ENCODE measurements at places on chromosomes 16 and 17. TPM values are rescaled to one million over a fixed set of nuclear protein-coding genes. Genes with fewer than 3 reads are reported as not detected.

Gene CD300A
- total RNA-seq, result 2.0 TPM

Gene METTL26
- total RNA-seq, result 121 TPM

Gene NGFR
- 11.3 TPM for total RNA-seq

Gene CD300E
- not detected for total RNA-seq

Gene KRTAP9-3
- not detected for total RNA-seq

Gene FUS
- 679 TPM for total RNA-seq

Gene CNTNAP1
- 12.7 TPM for total RNA-seq

Gene PNMT
- total RNA-seq, result 2.4 TPM

GRCh38 chr16:68884401-68884800, 41.1 kb downstream of the TANGO6 start:
- no peak for DNase-seq
- no peak overlapping the region for H3K4me3 ChIP-seq
- H3K27ac ChIP-seq, result no peak overlapping the region
- H3K4me1 ChIP-seq, result peaks cover 10% of the 10 kb centered on the region

- no peaks in the 10 kb centered on the region for H3K4me1 ChIP-seq
- no peak for DNase-seq
- no peak overlapping the region for H3K27ac ChIP-seq
These were observed 35.4 kb upstream of the GAN start for GRCh38 chr16:81279392-81279791.

- H3K4me1 ChIP-seq, result peaks cover 3% of the 10 kb centered on the region
- 0 out of 2 replicates have a peak, but pooled peaks cover 3% of the 10 kb centered on the region for H3K27me3 ChIP-seq
- H3K36me3 ChIP-seq, result no peaks in the 10 kb centered on the region
- no peak overlapping the region for H3K4me3 ChIP-seq
These were observed 6.9 kb upstream of the SLC13A2 start for GRCh38 chr17:28466521-28467048.

GRCh38 chr16:35506898-35507194, 2047.4 kb downstream of the TP53TG3F start:
- peaks cover 71% of the 10 kb centered on the region for H3K36me3 ChIP-seq
- H3K4me1 ChIP-seq, result no peaks in the 10 kb centered on the region
- H3K27ac ChIP-seq, result no peak overlapping the region

GRCh38 chr17:10920558-10921108, 82.7 kb upstream of the PIRT start:
- DNase-seq, result no peak
- H3K36me3 ChIP-seq, result peaks cover 58% of the 10 kb centered on the region
- no peak overlapping the region for H3K4me3 ChIP-seq
- no peaks in the 10 kb centered on the region for H3K4me1 ChIP-seq
- peaks cover 6% of the 10 kb centered on the region for H3K27me3 ChIP-seq

GRCh38 chr16:3935921-3936320, 55.4 kb upstream of the CREBBP start:
- no peak for DNase-seq
- peaks cover 5% of the 10 kb centered on the region for H3K4me1 ChIP-seq

DNA sequence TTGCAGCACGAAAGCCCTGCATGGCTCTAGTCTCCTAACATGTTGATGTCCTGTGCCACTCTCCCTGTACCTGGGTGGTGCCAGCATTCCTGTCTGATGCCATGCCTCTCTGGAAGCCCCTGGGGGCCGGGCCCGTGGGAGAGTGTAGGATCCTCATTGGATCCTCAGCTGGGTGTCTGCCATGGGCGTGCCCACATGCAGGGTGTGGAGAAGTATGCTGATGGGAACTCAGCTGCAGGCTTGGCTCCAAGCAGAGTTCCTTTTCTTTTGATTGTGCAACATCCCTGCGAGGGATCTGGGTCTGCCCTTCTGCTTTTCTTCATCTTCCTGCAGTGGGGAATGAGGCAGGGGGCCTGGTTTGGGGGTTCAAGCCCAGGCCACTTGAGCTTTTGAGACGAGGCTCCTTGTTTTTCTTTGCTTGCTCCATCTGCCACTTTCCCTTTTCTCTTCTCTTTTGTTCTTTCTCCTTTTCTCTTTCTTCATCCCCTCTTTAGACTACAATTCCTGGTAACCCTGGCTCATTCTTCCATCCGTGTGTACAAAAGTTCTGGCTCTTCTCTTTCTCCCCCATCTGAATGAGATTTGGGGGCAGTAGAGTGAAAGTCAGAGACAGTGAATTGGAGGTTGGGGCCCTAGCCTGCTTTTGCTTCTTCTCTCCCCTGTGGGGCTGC, 32.9 kb downstream of the KSR1 start:
- H3K36me3 ChIP-seq, result peaks cover 16% of the 10 kb centered on the region
- H3K27ac ChIP-seq, result peak overlapping the region; percentile 28
- H3K27me3 ChIP-seq, result no peaks in the 10 kb centered on the region
- no peak overlapping the region for H3K4me3 ChIP-seq
- no peak for DNase-seq
- peaks cover 63% of the 10 kb centered on the region for H3K4me1 ChIP-seq

DNA sequence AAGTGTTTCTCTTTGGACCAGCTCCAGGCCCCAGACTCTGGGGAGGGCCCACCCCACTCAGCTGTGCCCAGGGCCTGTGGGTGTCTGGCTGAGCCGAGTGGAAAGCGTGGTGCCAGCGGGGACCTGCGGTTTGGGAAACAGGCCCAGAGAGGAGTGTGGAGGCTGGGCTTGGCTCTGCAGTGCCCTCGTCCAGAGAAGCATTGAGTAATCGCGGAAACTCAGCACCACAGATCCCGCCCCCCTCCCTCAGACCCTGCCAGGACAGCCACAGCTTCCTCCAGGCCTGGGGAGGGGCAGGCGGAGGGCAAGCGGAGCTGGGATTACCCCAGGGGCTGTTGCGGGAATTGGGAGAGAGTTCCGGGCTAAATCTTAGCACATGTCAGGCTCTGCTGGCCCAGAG, 14.6 kb upstream of the PITPNA start:
- no peaks in the 10 kb centered on the region for H3K36me3 ChIP-seq
- peak overlapping the region; percentile 83 for H3K27ac ChIP-seq
- H3K4me1 ChIP-seq, result peaks cover 29% of the 10 kb centered on the region
- H3K27me3 ChIP-seq, result no peaks in the 10 kb centered on the region
- DNase-seq, result no peak

DNA sequence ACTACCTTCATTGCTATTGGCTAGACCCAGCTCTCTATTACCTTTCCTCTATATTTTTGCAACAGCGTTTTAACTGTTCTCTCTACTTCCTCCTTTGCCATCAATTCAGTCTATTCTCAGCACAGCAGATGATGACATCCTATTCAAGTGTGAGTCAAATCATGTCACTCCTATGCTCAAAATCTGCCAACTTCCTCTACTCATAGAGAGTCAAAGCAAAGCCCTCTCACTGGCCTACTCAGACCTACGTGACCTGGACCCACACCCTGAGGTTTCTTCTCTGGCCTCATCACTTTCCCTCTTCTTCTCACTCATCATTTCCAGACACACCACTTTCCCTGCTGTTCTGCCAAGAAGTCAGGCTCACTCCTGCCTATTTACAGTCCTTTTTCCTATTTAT, 289.0 kb upstream of the AXIN2 start:
- DNase-seq, result no peak
- H3K27ac ChIP-seq, result no peak overlapping the region
- peaks cover 10% of the 10 kb centered on the region for H3K4me1 ChIP-seq
- H3K4me3 ChIP-seq, result no peak overlapping the region
- no peaks in the 10 kb centered on the region for H3K36me3 ChIP-seq

- DNase-seq, result no peak
- H3K27me3 ChIP-seq, result no peaks in the 10 kb centered on the region
- H3K36me3 ChIP-seq, result no peaks in the 10 kb centered on the region
These were observed 44.3 kb downstream of the RGS9 start for GRCh38 chr17:65181237-65182061.

- no peaks in the 10 kb centered on the region for H3K4me1 ChIP-seq
- no peak overlapping the region for H3K4me3 ChIP-seq
- DNase-seq, result no peak
- no peak overlapping the region for H3K27ac ChIP-seq
- H3K36me3 ChIP-seq, result peaks cover 9% of the 10 kb centered on the region
- H3K27me3 ChIP-seq, result peaks cover 7% of the 10 kb centered on the region
These were observed 45.4 kb downstream of the HNF1B start for GRCh38 chr17:37699285-37699973.

DNA sequence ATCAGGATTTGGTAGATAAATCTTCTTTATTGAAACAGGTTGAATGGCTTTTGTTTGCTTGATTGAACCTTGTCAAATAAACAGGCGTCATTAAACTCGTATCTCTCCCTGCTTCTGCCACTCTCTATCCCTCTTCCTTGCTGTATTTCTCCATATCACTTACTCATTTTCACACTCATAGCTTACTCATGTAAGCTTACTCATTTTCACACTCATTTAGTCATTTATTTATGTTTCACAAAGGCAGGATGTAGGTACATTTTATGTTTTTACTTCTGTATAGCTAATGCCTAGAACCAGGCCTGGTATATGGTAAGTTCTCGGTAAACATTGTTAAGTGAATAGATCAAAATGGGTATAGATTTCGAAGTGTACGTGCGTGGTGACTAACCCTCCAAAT, 450.0 kb downstream of the PMP22 start:
- H3K27me3 ChIP-seq, result no peaks in the 10 kb centered on the region
- peaks cover 20% of the 10 kb centered on the region for H3K4me1 ChIP-seq
- no peak overlapping the region for H3K27ac ChIP-seq
- no peaks in the 10 kb centered on the region for H3K36me3 ChIP-seq
- no peak for DNase-seq

DNA sequence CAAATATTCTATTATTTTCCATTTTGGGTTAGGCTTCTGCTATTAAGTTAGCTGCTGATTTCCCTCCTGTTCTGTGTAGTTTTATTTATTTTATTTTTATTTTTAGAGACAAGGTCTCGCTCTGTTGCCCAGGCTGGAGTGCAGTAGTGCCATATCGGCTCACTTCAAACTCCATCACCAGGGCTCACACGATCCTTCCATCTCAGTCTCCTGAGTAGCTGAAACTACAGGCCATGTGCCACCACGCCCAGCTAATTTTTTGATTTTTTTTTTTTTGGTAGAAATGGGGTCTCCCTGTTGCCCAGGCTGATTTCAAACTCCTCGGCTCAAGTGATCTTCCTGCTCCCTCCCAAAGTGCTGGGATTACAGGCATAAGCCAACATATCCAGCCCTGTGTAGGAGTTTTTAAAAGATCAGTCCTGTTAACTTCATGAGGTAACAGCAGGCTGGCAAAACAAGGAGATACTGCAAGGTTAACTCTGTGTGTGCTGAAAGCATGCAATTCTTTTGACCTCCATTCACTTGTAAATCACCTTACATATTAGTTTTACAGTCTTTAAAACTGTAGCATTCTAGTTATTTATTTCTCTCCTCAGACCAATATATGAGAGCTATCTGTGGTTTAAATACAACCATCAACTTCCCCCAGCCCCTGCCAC, 63.2 kb downstream of the SSH2 start:
- no peak overlapping the region for H3K4me3 ChIP-seq
- H3K4me1 ChIP-seq, result peaks cover 35% of the 10 kb centered on the region
- no peak for DNase-seq

GRCh38 chr16:16146380-16147315, 76.6 kb downstream of the ABCC6 start:
- no peak overlapping the region for H3K4me3 ChIP-seq
- H3K27me3 ChIP-seq, result no peaks in the 10 kb centered on the region
- no peak for DNase-seq
- peaks cover 18% of the 10 kb centered on the region for H3K36me3 ChIP-seq
- no peak overlapping the region for H3K27ac ChIP-seq

DNA sequence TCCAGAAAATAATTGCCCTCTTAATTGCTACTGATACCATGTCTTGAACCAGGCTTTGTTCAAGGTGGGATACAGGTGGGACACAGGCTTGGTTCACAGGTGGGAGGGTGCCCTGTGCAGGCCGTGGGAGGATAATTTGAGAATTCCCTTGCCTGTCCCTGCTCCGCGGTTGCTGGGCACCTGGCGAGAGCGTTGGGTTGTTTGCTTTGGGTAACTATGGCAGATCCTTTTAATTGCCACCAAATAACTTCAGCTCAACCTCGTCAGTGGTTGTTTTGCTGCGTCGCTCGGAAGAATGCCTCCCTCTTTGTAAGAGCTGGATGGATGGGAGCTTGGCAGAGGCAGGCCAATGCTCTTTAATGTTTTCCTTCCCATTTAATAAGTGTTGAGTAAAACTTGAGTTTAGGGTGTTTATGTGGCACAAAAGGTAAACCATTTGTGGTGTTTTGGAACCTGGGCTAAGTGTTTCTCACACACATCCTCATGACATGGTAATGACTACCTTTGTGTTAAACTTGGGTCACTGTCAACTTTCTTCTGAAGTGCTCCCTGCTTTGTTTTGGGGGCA, 202.5 kb downstream of the MSI2 start:
- H3K36me3 ChIP-seq, result no peaks in the 10 kb centered on the region
- DNase-seq, result no peak
- H3K27me3 ChIP-seq, result no peaks in the 10 kb centered on the region
- H3K27ac ChIP-seq, result 0 out of 2 replicates have a peak overlapping the region, but pooled peaks have one; percentile 32
- no peak overlapping the region for H3K4me3 ChIP-seq

DNA sequence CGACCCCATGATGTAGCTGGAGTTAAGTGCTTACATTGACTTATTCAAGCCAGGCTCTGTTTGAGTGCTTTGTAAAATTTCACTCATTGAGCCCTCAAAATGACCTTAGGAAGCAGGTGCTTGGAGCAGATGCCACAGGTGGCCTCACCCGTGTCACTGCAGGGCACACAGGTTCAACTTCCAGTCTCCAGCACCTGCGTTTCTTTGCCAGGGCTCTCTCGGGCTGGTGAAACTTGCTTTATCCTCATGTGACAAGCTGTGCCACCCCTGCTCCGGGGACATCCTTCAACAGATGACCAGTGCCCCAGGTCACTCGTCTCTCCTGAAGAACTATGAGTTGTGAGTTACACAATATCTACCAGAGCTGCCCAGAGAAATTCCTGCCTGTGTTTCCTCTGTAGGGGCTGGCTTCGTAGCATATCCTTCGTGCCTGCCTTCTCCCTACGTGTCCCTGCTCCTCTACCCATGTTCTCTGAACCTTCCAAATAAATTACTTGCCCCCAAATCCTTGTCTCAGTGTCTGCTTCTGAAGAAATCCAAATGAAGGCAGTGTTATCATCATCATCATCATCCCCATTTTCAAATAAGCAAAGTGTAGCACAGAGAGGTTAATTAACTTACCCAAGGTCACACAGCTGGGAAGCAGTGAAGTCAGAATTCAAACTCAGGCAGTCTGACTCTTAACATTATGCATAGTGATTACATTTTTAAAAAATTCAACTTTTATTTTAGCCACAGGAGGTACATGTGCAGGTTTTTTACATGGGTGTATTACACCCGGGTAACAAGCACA, 352.5 kb downstream of the NPIPA8 start:
- peaks cover 6% of the 10 kb centered on the region for H3K36me3 ChIP-seq
- DNase-seq, result no peak
- no peak overlapping the region for H3K27ac ChIP-seq
- no peaks in the 10 kb centered on the region for H3K27me3 ChIP-seq
- H3K4me3 ChIP-seq, result no peak overlapping the region
- peaks cover 10% of the 10 kb centered on the region for H3K4me1 ChIP-seq

- DNase-seq, result no peak
- H3K36me3 ChIP-seq, result no peaks in the 10 kb centered on the region
- no peak overlapping the region for H3K27ac ChIP-seq
- no peak overlapping the region for H3K4me3 ChIP-seq
These were observed 24.4 kb downstream of the TBC1D3B start for GRCh38 chr17:36151891-36152638.

GRCh38 chr17:50605429-50605828, 29.3 kb upstream of the ABCC3 start:
- H3K4me3 ChIP-seq, result no peak overlapping the region
- no peaks in the 10 kb centered on the region for H3K27me3 ChIP-seq
- no peak for DNase-seq
- H3K27ac ChIP-seq, result no peak overlapping the region

- peak overlapping the region; percentile 30 for H3K4me3 ChIP-seq
- no peaks in the 10 kb centered on the region for H3K36me3 ChIP-seq
- no peak overlapping the region for H3K27ac ChIP-seq
- H3K4me1 ChIP-seq, result peaks cover 14% of the 10 kb centered on the region
These were observed 7.4 kb upstream of the ABR start for GRCh38 chr17:1186923-1187771.
